ENCODE measurements at places on chromosomes 7 and 10. TPM values are rescaled to one million over a fixed set of nuclear protein-coding genes. Genes with fewer than 3 reads are reported as not detected.

GRCh38 chr10:100735337-100736143 lies 9.8 kb upstream of the PAX2 start:
- DNase-seq = no peak

DNA sequence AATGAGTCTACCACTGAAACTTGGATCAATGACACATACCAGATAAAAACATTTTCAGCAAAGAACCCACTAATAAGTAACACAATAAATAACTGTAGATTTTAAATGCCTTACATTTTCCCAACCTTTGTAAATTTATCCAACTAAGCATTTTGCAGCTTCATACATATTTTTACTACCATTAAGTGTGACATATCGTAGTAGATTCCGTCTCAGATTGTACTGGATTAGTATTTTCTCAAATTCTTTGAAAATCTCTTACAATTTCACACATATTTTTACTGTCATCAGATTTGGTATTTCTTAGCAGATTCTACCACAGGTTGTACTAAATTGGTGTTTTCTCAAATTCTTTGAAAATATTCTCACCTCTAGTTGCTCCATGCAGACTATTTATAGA lies 26.0 kb downstream of the CCDC71L start:
- no peak for DNase-seq

- DNase-seq = no peak
Measured at GRCh38 chr7:143265017-143265693, 1.9 kb downstream of the GSTK1 start.

DNA sequence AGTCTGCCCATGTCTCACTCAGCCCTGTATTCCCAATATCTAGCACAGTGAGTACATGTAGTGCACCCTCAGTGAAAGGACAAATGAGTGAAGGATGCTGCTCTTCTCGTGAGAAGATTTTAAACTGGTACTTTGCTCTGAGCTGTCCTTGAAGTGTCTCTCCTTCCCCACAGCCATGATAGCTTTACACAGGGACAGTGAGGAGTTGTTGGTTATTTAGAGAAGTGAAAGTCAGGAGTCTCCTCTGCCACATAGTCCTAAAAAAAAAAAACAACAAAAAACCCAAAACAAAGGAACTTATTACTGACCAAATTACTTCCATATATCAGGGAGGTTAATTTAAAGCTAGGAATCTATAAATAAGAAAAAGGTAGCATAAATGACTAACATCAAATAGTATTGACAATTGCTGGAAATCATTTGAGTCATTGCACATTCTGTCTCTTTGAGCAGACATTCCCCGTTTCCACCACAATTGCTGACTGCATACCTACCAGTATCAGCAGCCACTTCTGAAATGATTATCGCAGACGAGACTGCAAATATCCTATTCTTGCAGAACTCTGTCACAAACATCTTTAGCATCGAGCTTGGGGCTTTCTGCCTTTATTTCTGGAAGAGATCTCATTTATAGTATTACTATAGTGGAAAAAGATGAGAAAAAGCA lies 202.1 kb downstream of the PTEN start:
- DNase-seq = no peak

- DNase-seq = no peak
Measured at GRCh38 chr10:88670497-88670896, 6.3 kb downstream of the LIPF start.

GRCh38 chr7:45212606-45213005 lies 55.0 kb downstream of the RAMP3 start:
- no peak for DNase-seq

DNA sequence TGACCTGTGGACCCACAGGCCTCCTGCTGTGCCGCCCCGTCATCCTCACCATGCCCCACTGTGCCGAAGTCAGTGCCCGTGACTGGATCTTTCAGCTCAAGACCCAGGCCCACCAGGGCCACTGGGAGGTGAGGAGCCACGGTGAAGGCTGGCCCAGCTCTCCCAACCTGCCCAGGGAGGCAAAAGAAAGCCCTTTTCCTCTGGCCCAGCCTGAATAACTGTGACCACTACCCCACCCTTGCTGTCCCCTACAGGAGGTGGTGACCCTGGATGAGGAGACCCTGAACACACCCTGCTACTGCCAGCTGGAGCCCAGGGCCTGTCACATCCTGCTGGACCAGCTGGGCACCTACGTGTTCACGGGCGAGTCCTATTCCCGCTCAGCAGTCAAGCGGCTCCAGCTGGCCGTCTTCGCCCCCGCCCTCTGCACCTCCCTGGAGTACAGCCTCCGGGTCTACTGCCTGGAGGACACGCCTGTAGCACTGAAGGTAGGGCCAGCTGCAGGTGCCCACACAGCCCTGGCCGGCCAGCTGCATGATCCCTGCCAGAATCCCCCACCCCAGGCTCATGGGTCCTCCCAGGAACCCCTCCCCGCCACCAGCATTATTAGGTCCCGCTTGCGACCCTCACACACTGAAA lies 25.5 kb upstream of the SLC29A3 start:
- no peak for DNase-seq

GRCh38 chr10:116324951-116325635 lies 845 bp downstream of the CCDC172 start:
- no peak for DNase-seq

DNA sequence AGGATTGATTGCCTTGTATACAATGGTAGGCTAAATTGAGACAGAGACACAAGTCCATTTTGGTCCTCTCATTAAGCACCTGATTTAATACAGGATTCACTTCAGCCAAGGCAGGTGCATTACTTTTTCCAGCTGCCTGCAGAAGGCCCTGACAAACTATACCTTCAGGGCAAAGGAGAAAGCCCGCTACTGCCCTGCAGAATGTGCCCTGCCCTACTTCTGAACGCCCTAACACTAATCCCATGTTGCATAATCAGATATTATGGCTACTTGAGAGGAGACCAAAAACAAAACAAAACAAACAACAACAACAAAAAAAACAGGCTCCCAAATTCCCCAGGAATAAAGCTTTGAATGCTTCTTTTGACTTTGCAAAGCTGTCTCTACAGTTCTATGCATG lies 116.9 kb upstream of the ABI1 start:
- no peak for DNase-seq

GRCh38 chr10:127737563-127738511 lies 852 bp downstream of the FOXI2 start:
- DNase-seq = no peak

DNA sequence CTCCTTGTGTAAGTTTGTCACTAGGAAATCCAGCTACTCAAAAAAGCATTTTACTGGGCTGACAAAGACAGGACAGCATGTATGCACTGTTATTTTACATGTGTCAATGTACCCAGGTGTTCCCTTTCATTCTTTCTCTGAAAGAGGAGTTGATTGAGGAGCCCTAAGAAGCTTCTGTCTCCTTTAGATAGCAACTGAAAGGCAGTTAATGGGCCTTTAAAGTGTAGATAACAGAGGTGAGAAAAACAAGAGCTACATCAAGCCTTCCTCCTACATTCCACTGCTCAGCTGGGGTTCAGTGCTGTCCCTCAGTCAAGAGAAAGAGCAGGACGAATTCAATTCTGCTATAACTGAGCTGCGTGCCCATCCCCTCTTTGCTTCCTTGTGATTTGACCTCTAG lies 12.8 kb upstream of the WIPF3 start:
- no peak for DNase-seq

DNA sequence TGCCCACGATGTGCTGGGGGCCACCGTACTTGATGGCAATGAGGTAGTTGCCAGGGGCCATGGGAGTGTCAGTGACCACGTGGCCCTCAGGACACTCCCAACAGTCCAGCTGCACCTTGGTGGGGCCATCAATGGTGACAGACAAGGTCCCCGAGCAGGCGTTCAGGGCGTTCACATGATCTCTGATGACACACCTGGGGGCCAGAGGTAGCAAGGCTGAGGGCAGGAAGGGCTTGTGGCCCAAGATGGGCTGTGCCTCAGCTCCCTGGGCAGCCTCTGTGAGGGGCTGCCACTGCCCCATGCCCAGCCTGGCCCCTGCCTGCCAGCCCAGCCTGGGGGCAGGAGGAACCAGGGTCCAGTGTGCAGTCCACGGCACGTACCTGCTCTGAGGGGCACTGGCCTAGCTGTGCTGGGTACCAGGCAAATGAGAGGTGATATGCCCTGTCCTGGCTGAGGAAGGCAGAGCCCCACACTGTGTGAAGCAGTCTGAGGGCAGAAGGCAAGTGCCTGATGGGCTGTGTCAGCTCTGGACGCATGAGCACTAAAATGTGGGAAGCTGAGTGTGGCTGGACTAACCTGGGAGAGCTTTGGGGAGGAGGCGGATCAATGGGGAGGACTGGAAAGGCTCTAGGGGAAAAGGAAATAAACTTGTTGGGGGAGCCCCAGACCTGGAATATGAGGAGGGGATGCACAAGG lies 3.5 kb upstream of the KCP start:
- peak; percentile 59 for DNase-seq

DNA sequence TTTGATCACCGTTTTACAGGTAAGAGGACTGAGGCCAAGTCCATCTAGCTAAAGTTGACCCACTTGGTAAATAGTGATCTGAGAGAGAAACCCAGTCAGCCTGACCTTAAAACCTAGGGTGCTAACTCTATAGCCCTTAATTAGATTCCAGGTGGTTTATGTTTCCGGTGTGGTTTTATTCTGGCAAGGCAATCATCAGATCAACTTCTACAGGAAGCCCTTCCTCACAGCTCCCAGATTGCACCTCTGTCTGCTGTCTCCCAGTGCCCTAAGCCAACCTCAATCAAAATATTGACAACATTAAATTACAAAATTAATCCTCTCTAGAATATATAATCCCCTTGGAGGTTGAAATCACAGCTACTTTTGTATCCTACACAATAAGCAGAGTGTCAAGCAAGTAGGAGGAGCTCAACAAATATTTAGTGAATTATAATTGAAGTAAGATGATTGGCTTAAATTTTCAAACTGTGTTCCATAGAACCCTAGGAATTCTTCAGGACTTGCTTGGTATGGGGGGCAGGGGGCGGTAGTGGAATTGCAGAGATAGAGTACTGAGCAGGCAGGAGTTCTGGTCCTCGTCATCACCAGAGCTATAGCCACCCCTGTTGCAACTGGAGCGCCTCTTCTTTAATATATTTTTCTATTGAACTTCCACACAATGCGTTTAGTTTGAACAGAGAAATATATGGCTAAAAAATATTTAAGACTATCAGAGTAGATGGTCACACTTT lies 692.8 kb upstream of the LRRN3 start:
- DNase-seq = no peak

DNA sequence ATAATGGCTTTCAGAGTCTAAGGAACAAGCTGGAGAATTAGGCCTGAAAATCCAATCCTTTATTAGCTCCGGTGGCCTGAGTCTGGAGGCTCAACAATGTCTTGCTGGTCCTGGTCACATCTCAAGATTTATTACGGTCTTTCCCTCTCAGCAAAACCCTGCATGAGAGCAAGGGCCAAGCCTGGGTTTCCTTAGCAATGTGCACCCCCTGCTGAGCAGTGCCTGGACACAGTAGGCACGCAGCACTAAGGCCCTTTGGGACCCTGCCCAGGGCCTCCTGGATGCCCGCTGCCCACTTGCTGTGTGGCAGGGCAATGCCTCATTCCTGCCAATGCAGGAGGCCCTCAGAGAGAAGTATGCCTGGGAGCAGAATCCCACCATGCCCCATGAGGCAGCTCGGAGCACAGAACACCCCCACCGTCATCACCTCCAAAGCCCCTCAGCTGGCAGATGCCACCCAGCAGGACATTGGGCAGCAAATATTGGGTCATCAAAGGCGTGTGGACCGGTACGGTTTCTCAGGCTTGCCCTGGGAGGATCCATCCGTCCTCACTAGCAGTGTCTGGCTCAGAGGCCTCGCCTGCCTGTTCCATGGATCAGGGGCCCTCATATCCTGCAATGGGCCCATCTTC lies 156.4 kb downstream of the OAT start:
- peak; percentile 71 for DNase-seq

GRCh38 chr10:24238519-24239247 lies 29.7 kb downstream of the KIAA1217 start:
- no peak for DNase-seq

DNA sequence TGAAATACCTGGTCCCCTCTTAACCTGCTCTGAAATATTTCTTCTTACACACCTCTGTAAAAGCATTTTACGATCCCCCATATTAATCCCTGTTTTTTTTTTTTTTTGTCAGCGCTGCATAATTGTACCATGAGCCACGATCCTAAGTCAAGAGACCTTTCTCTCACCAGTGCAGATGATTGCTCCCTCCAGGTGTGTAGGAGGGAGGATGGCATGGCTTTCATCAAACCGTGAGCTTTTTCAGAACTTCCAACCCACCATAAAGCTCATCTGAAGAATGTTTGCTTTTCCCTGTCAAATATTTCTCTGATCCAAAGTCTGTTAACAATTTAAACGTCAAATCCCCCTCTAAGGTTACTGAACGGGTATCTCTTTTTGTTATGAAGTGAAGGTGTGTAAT lies 28.2 kb upstream of the SEPHS1 start:
- DNase-seq = no peak

GRCh38 chr7:121084748-121085336 lies 96.3 kb downstream of the CPED1 start:
- no peak for DNase-seq

GRCh38 chr10:100482181-100482833 lies 19.5 kb downstream of the WNT8B start:
- peak; percentile 82 for DNase-seq

DNA sequence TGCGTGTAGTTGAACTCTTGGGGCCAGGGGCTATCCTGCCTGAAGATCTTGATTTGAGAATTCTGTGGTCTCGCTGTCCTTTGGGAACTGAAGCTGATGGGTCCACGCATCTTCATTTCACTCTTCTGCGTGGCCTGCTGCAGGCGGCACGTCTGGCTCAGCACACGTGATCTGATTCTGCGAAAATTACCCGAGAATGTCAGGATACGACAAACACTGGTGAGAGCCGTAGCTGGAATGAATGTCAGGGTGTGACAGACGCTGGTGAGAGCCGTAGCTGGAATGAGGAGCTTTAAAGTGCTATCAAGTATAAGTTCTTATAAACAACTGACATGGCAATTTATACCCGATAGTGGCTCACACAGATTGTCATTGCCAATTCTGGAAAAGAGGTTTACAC lies 44.6 kb upstream of the CFAP46 start:
- no peak for DNase-seq

- DNase-seq = no peak
Measured at GRCh38 chr7:80220022-80220634, 85.5 kb downstream of the GNAI1 start.

PDE1C gene
- total RNA-seq = 220 TPM

CYP3A7 gene
- not detected for total RNA-seq

CFAP58 gene
- total RNA-seq = 2.7 TPM

HNRNPF gene
- total RNA-seq = 80.8 TPM

KIAA1549 gene
- 1.4 TPM for total RNA-seq

POLR2J2 gene
- total RNA-seq = 6.5 TPM

ANKRD26 gene
- total RNA-seq = 9.1 TPM

COBL gene
- 109 TPM for total RNA-seq

THAP5 gene
- total RNA-seq = 25.4 TPM

MINPP1 gene
- 7.3 TPM for total RNA-seq

ARHGEF5 gene
- total RNA-seq = 0.89 TPM

All from cardiac septum (tissue), 1 donor.